Kidney epithelial cell (primary cell): ENCODE measurements at places on chromosomes 5 and 9. TPM values are rescaled to one million over a fixed set of nuclear protein-coding genes. Genes with fewer than 3 reads are reported as not detected.

SERF1B gene
- total RNA-seq: 56.0 and 60.4 TPM in 2 replicates

CYFIP2 gene
- total RNA-seq: 93.5 and 99.9 TPM in 2 replicates

S1PR3 gene
- 1.8 and 1.9 TPM in 2 replicates for total RNA-seq

NME5 gene
- total RNA-seq: 4.6 and 7.9 TPM in 2 replicates
